ENCODE measurements at places on chromosomes 2 and 18.

GRCh38 chr18:58218117-58218516 lies 174.1 kb downstream of the NEDD4L start:
- DNase-seq, result no peak

- DNase-seq, result no peak
These were observed 5.8 kb upstream of the RIF1 start for GRCh38 chr2:151403914-151404313.

- DNase-seq, result no peak
These were observed 5.8 kb downstream of the DNMT3A start for GRCh38 chr2:25335971-25336370.

GRCh38 chr2:190088917-190089316 lies 26.4 kb upstream of the MSTN start:
- peak; percentile 11 for DNase-seq

DNA sequence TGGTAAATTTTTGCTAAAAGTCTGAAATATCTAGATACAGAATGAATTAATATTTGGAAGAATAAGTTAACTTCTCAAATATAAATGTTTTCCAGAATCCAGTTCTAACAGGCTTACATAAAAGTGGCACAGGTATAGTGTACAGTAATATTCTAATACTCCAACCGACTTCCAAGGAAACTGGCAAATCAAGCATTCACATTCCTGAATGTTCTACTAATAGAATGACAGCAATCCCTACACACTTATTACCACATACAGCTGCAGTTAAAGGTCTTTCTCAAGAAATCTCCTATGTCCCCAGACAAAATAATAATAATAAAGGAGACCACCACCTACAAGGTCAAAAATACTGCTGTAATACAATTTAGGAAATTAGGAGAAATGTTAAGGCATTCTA lies 31.9 kb downstream of the TMEM131 start:
- no peak for DNase-seq

- DNase-seq, result no peak
These were observed 1.4 kb upstream of the PTPRM start for GRCh38 chr18:7565677-7566076.

DNA sequence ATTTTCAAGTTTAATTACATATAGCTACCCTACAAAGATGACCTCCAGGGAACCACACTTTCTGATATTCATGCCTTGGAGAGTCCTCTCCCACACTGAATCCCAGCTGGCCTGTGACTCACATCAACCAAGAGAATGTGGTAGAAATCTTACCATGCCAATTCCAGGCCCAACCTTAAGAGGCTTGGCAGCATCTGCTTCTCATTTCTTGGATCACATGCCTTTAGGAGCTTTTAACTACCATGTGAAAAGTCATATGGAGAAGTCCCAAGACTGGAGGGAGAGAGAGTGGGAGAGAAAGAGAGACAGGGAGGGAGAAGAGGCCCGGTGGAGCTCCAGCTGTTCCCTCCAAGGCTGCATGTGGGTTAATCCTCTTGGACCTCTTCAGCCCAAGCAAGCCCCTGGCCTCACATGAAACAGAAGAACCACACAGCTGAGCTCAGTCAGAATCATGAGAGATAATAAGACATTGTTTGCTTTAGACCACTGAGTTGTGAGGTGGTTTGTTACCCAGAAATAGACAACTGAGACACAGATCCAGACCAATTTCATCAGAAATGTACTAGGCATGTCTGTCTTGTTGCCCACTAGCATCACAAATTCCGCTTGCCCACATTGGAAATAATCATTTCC lies 190.7 kb downstream of the MTCL1 start:
- peak; percentile 19 for DNase-seq

GRCh38 chr2:50975546-50975945 lies 56.4 kb downstream of the NRXN1 start:
- no peak for DNase-seq
